ENCODE measurements at places on chromosomes 13 and 19. TPM values are rescaled to one million over a fixed set of nuclear protein-coding genes. Genes with fewer than 3 reads are reported as not detected.
A peak's percentile ranks its signal among the peaks of the same experiment; 100 is the strongest.

DNA sequence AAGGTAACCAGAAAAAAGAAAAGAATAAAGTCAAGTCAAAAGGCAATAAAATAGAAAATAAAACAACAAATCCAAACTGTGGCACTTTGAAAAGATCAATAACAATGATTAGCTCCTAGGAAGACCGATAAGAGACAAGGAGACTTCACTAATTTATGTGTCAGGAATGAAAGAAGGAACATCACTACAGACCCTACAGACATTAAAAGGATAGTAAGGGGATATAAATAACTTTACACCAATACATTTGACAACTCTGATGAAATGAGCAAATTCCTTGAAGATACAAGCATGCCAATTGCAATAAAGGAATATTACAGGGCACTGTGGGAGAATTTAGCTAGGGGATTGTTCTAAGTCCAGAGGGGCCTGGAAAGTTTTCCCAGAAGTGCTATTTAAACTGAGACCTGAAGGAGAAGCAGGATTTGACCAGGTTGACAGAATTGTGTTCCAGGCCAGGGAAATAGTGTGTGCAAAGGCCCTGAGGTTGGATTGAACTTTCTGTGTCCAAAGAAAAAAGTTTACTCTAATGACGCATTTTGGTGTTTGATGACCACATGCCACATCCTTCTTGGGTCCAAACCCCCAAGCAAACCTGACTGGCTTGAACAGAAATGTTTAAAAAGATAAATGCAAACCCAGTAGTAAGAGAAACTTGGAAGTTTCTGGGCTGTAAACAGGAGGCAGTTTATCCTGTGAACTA lies 1.6 kb upstream of the C19orf38 start:
- DNase-seq: no peak

DNA sequence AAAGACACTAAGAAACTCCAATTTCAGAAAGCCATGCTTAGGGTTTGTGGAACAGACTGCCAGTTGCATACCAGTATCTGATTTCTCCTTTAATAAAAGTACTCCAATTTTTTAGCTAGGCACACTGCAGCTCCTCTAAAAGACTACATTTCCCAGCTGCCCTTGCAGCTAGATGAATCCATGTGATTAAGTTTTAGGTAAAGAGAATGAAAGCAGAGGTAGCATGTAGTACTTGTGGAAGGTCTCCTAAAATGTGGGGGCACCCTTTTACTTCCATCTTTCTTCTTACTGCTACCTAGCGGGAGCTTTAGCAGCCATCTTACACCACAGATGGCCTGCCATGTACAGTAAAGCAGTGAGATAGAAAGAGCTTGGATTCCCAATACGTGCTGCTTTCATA lies 33.0 kb upstream of the TSC22D1 start:
- no peak for DNase-seq

GRCh38 chr19:20787786-20788185 lies 11.7 kb downstream of the ZNF66 start:
- DNase-seq: no peak

- DNase-seq: no peak
These were observed 447.9 kb downstream of the DCT start for GRCh38 chr13:94031609-94032008.

- no peak for DNase-seq
These were observed 522.0 kb upstream of the ATXN8OS start for GRCh38 chr13:69585656-69586055.

GRCh38 chr19:35860818-35861639 lies 4.3 kb downstream of the KIRREL2 start:
- DNase-seq: peak; percentile 80

DNA sequence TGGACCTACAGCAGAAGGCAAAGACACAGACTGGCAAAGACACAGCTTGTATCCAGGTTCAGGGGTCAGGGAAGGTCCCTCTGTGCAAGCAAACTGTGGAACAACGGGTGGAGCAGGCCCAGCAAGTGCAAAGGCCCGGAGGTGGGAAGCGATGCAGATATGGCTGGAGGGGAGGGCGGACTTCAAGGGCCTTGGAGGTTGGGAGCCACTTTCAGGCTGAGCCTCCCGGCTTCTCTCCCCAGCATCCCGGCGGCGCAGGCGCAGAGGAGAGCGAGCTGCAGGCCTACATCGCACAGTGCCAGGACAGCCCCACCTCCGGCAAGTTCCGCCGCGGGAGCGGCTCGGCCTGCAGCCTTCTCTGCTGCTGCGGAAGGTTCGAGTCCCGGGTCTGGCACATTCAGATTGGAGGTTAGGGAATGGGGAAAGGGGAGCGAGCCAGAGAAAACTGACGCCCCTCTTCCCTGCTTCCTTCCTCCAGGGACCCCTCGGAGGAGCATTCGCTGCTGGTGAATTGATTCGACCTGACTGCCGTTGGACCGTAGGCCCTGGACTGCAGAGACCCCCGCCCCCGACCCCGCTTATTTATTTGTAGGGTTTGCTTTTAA lies 2.1 kb upstream of the PNPLA6 start:
- peak; percentile 52 for DNase-seq

The SLC1A6 gene
- total RNA-seq: 22.8 TPM

Measured in glutamatergic neuron (in vitro differentiated cells).